Fibroblast of mammary gland (primary cell): ENCODE measurements at places on chromosomes 3 and 15.

- DNase-seq, result no peak
These were observed 43.1 kb upstream of the NMD3 start for GRCh38 chr3:161177991-161178390.

DNA sequence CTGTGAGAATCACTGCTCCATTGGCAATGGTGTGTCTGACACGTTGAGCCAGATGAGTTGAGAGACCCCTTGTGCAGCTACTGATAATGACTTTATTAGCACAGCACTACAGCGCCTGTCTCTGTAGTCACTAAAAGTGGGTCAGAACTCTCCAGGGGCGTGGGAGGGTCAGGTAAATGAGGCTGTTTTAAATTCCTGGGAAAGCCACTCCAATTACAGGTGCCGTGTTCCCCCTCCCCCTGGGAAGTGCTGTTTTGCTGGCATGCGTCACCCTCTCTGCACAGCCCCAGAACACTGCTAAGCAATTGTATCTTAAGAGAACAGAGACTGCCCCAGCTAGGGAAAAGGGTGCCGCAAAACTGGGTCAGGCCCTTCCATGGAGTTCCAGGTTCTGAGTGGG lies 21.5 kb upstream of the CPNE9 start:
- no peak for DNase-seq

- peak; percentile 90 for DNase-seq
These were observed 27.5 kb upstream of the CFAP161 start for GRCh38 chr15:81106560-81106959.

GRCh38 chr3:72855001-72855400 lies 6.8 kb upstream of the SHQ1 start:
- no peak for DNase-seq

DNA sequence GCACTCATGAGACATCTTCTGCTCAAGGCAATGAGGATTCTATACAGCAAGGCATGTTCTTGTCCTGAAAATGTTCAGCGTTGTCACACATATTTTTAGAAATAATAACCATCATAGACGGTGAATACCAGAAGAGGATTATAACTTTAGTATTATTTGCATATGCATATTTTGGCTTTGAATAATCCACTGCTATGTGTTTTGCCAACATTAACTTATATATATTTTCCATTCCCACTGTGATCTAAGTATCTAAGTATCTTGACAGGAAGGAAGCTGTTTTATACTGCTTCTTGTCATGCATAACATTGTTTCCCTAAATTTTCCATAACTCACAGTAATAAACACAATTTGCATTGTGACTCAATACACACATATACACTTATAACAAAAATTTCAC lies 509.5 kb downstream of the TBL1XR1 start:
- no peak for DNase-seq

- DNase-seq, result peak; percentile 17
These were observed 81.8 kb downstream of the MYH15 start for GRCh38 chr3:108428586-108428985.
